Activated CD4-positive, alpha-beta T cell treated with anti-CD3 and anti-CD28 coated beads, Interleukin-2, amount 50 U/mL, for 1 hour (primary cell): ENCODE measurements at places on chromosomes 4 and X.

DNA sequence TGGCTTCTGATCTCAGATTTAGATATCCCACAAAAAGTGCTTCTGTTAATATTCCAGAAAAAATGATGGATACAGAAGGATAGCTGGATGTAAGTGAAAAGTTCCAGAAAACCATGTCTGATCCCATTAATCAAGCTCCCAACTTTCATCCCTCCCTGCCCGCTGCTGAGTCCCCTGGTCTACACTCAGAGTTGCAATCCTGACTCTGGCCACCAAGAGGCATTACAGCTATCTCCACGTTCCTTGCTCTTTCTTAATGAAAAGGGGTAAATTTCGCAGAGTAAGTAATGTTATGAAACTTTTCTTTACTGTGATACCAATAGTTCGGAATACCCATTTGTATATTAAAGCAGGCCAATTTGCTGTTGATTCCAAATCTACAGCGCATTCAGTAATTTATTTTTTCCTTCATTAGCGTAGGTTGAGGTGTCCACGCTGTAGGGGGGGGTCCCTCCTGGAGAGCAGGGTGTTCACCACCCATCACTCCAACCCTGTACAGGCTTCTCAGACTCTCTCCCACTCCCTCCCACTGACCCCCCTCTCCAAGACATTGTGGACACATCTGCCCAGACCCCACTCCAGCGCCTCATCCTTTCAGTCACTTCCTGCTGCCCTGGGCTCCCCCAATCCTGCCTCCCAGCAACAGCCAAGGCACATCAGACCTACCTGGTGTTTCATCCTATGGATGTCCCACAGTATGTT, 55.1 kb downstream of the RAB40A start:
- peak; percentile 25 for DNase-seq

DNA sequence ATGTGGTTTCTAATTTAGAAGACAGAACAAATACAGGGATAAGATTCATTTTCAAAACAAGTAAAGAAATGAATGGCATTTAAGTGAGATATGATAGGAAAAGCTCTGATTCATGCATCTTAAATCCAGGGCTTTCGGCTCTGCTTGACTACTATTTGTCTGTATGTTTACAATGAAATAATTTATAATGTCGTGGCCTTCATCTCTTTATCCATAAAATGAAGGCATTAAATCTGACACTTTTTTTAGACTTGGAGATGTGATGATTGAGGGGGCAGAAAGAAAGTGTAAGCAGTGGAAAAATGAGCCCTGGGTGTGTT, 115.7 kb upstream of the KIT start:
- no peak for DNase-seq

- DNase-seq = no peak
Measured at GRCh38 chr4:143377611-143378099, 41.0 kb downstream of the GAB1 start.

GRCh38 chr4:122744229-122744628, 11.7 kb downstream of the BBS12 start:
- DNase-seq = no peak
